Nephron progenitor cell (in vitro differentiated cells): ENCODE measurements at places on chromosomes 7 and 10.

GRCh38 chr10:44929356-44930255 lies 18.5 kb downstream of the TMEM72 start:
- DNase-seq, result no peak
- H3K4me3 ChIP-seq, result no peak overlapping the region
- no peaks in the 10 kb centered on the region for H3K36me3 ChIP-seq
- H3K27me3 ChIP-seq, result peaks cover 42% of the 10 kb centered on the region
- peaks cover 5% of the 10 kb centered on the region for H3K4me1 ChIP-seq

DNA sequence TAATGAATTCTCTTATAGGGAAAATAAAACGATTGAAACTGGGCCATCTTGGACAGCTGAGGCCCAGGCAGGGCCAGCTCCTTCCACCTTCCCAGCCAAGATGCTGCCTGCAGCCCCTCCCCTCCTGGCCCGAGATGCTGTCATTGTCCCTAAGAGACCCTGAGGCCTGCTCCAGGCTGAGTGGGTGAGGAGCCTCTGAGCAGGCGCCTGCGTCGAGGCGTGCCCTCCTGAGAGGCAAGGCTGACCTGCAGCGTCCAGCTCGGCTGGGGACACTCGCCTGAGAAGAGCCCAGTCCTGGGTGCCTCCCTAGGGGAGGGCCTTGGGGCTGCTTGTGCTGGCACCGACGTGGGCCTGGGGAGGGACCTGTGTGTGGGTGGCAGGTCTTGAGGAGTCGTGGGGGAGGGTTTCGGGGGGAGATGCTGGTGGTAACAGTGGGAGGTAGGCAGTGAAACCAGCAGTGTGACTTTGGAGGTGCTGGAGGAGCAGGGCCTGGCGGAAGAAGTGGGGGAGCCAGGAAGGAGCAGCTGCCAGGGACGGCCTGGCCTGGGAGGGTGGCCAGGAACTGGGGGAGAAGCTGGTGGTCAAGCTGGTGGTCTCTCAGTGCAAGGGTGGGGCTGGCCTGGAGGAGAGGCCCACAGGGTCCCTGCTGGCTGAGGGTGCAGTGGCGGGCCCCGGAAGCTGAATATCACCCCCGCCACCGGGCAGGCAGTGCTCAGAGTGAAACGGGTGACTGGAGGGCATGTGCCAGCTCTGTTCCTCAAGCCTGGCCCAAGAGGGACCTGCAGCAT lies 7.9 kb downstream of the GPR146 start:
- H3K4me1 ChIP-seq, result peaks cover 82% of the 10 kb centered on the region
- H3K27me3 ChIP-seq, result no peaks in the 10 kb centered on the region
- no peak overlapping the region for H3K27ac ChIP-seq
- no peaks in the 10 kb centered on the region for H3K36me3 ChIP-seq
- H3K4me3 ChIP-seq, result no peak overlapping the region

GRCh38 chr10:88270871-88271713 lies 312.0 kb downstream of the RNLS start:
- peaks cover 25% of the 10 kb centered on the region for H3K4me1 ChIP-seq
- no peak overlapping the region for H3K4me3 ChIP-seq
- no peaks in the 10 kb centered on the region for H3K36me3 ChIP-seq
- H3K27me3 ChIP-seq, result no peaks in the 10 kb centered on the region
- peak; percentile 15 for DNase-seq

- H3K4me1 ChIP-seq, result peaks cover 13% of the 10 kb centered on the region
- no peaks in the 10 kb centered on the region for H3K36me3 ChIP-seq
- H3K4me3 ChIP-seq, result no peak overlapping the region
- H3K27me3 ChIP-seq, result peaks cover 100% of the 10 kb centered on the region
- peak; percentile 80 for DNase-seq
These were observed 27.7 kb upstream of the VAX1 start for GRCh38 chr10:117165538-117166417.

DNA sequence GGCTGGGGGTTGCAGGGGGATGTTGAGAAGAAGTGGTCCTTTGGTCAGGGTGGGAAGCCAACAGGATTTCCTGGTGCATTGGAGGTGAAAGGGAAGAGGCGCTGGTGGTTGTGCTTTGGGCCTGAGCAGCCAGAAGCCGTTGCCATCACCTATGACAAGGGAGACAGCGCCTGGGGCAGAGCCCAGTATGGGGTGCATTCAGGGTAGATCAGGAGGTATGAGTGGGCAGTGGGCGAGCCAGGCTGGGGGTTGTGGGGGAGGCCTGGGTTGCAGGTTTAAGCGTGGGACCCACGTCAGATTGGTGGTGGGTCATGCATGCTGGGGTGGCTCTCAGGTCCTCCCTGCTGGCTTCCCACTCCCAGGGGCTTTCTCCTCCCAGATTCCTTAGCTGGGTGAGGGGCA lies 6.3 kb upstream of the PILRB start:
- DNase-seq, result no peak
- H3K27ac ChIP-seq, result no peak overlapping the region
- peaks cover 40% of the 10 kb centered on the region for H3K36me3 ChIP-seq
- H3K27me3 ChIP-seq, result no peaks in the 10 kb centered on the region
- no peaks in the 10 kb centered on the region for H3K4me1 ChIP-seq

DNA sequence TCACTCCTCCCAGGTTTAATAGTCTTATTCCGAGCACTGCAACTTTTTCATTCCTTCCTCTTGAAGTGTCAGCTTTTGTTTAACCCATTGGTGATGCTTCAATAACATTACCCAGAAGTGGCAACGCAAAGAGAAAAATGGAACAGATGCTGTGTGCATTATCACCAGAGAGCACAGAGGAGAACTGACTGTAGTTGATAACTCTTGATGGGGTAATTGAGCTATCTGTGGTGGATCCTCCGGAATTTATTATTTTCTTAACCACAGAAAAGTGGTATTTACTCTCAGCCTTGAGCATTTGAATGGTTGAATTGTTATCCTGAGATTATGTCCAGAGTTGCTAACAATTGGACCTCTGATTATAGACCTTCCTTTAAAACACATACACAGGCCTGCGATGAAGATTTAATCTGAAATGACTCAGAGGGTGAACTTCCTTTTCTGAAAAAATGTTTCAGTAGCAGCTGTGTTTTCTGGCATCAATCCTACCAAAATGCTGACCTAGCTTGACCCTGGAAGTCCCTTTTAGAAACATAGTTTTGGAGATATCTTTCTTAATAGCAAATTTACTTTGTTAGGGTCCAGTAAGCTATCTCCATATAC lies 1584.4 kb upstream of the LRRTM3 start:
- no peak for DNase-seq
- H3K36me3 ChIP-seq, result no peaks in the 10 kb centered on the region
- H3K27ac ChIP-seq, result no peak overlapping the region
- H3K4me1 ChIP-seq, result no peaks in the 10 kb centered on the region

GRCh38 chr7:100126239-100126930 lies 382 bp upstream of the MBLAC1 start:
- DNase-seq, result no peak
- H3K4me1 ChIP-seq, result peaks cover 35% of the 10 kb centered on the region
- peak overlapping the region; percentile 99 for H3K27ac ChIP-seq
- peaks cover 14% of the 10 kb centered on the region for H3K27me3 ChIP-seq
- H3K4me3 ChIP-seq, result peak overlapping the region; percentile 95

GRCh38 chr7:99407872-99408378 lies 472 bp downstream of the PDAP1 start:
- peaks cover 38% of the 10 kb centered on the region for H3K4me1 ChIP-seq
- peaks cover 37% of the 10 kb centered on the region for H3K36me3 ChIP-seq
- DNase-seq, result peak; percentile 32
- H3K4me3 ChIP-seq, result peak overlapping the region; percentile 96

GRCh38 chr10:61280303-61280702 lies 172.9 kb downstream of the TMEM26 start:
- DNase-seq, result no peak
- no peak overlapping the region for H3K27ac ChIP-seq
- no peaks in the 10 kb centered on the region for H3K4me1 ChIP-seq
- no peaks in the 10 kb centered on the region for H3K36me3 ChIP-seq
- H3K4me3 ChIP-seq, result no peak overlapping the region
